Stimulated activated naive CD4-positive, alpha-beta T cell (primary cell): ENCODE measurements at places on chromosomes 3 and 15.

DNA sequence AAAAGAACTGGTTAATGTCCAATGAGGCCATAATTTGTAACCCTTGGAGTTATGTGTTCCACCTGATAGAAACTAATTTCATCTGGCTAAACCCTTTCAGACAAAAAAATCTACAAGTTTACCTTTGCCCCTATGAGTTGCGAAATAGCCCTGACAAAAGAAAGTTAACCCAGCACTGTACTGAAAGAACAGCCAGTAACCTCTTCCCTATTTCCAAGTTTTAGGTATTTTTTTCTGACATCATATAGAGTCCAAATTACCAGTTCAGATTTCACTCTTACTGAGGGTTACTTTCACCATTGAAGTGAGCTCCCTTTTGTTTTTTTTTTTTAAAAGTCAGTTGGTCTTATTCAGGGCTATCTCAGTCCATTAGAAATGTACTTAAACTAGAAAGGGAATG, 42.8 kb upstream of the PTPRG start:
- DNase-seq, result no peak

GRCh38 chr3:120742849-120743365, 363 bp downstream of the GTF2E1 start:
- DNase-seq, result no peak

- DNase-seq, result no peak
These were observed 8.0 kb downstream of the PXK start for GRCh38 chr3:58340594-58341244.

GRCh38 chr15:63911160-63911559, 77.4 kb upstream of the HERC1 start:
- DNase-seq, result no peak
